ENCODE measurements at places on chromosomes 5 and 9. TPM values are rescaled to one million over a fixed set of nuclear protein-coding genes. Genes with fewer than 3 reads are reported as not detected.

UGT3A2 gene
- total RNA-seq, result not detected

DNA sequence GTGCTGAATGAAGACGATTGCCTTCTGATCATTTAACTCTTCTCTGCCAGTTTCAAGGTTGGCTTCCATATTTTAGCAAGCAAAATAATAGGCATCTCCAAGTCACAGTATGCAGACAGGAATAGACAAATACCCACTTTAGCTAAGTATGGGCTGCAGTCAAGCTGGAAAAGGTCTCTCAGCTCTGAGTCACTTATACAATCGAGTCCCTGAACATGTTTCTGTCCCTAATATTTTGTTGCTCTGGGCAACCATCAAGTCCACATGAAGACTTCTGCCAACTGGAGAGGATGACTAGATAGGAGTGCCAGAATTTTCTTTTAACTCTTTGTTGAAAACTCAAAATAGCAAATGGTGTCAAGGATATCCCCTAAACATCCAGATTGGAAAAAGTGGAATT is 575.3 kb downstream of the RAB3C start:
- peak; percentile 26 for DNase-seq

DNA sequence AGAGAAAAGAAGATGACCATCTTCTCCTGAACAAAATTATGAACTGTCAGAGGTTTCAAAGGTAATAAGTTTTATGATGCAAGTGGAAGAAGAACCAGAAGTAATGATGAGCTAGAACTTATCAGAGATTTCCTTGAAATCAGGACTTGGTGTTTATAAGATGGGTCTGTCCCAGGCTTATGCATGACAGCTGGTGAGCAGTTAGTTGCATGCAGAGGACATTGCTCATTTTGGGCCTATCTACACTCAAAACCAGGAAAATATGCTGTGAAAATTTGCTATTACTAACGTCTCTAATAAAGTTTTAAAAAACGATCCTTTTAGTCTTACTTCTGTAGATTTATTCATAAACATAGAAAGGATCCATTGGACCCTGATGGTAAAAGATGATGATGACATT is 6.6 kb upstream of the STC2 start:
- DNase-seq, result no peak

DNA sequence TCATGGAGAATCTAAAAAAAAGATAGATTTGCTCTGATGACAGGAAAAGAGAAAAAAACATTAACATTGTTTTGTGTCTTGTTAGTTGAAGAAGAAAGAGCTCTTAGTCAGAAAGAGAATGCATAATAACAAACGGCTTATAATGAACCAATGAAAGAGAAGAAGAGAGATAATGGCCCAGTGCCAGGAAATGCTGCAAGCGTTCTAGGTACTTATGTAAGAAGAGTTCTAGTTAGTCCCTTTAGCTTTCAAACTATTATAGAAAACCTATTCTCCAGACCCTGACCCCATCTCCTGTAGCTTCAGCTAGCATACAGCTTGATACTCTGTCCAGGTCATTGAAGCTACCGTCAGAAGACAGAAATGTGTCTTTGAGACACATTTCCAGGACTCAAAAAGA is 70.2 kb downstream of the FBXL17 start:
- DNase-seq, result no peak

DNA sequence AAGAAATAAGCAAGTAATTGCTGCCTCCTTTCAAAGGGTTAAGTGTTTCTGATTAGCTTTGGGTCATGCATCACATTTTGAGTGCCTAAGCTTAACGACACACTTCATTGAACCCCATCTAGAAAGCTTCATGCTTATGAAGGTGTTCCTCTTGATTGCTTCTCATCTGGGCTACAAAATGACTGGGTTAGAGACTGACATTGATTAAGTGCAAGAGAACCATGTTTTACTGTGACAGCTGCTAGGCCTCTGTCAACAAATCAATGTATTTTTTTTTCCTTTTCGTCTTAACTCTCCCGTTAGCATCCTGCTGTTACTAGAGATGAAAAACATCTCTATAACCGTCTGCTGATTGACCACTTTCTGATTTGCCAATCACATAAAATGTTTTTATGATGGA is 725.0 kb downstream of the TLE1 start:
- no peak for DNase-seq

DNA sequence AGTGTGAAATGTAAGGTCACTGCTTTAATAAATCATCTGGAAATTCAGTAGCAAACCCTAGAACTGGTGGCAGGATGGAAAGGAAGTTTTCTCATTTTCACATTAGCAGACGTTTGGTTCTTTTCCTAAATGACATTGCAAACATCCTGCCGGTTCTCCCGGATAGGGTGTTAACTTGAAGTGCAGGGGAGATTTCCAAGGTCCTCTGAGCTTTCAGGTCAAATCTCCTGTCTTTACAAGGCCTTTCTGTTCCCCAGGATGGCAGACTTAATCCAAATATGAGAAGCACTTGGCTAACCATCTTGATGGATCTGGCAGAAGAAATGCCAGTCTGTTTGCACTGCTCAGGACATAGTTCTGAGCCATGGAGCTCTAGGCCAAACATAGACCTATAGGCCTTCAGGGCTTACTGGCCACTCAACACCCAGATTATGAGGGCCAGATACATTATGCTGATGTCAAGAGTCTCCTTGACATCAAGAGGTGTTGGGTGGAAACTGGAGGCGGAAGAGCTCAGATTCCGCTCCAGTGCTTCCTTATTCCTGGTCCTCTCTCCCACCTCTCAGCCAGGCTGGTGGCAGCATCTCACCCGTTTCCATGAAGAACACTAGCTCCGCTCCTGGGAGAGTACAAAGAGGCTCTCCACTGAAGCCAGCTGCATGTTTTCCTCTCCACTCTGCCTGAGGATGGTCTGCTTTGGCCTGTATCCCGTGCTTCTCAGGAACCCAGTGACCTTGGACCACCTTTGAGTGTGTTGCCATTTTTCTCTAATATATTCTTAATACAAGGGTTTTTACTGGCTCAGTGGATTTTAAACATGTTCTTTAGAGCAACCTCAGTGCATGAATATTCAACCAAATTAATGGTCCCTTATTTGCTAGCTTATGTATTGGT is 61.0 kb downstream of the RALGPS1 start:
- DNase-seq, result no peak

DNA sequence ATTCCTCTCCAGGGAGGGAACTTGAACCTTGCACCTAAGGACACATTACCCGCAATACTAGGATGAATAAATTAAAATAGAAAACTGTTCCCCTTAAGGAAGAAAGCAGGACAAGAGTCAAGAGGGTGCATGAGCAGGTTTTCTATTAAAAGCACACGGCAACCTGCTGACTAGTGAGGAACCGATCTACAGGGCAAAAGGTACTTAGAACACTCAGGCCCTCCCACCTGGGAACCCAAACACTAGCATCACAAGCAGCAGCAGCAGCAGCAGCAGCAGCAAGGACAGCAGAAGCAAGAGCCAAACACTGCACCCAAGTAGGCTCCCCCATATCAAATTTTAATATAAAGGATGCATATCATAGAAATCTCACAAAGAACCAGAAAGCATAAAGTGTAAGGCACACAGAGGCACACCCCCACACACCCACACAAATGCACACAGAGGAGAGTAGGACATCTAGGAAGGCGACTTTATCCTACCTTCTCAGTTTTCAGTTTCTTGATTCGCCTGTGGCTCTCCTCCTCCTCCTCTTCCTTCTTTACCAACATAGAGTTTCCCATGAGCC is 2.8 kb downstream of the ZNF608 start:
- DNase-seq, result peak; percentile 24

GRCh38 chr9:76985581-76985980 is 33.9 kb upstream of the FOXB2 start:
- DNase-seq, result no peak

- no peak for DNase-seq
These were observed 9.7 kb upstream of the CHD1 start for GRCh38 chr5:98938464-98938863.

All from dermis microvascular lymphatic vessel endothelial cell (primary cell).